ENCODE measurements at places on chromosomes 7 and 10.

GRCh38 chr10:124971276-124971675, 29.4 kb downstream of the ZRANB1 start:
- DNase-seq, result no peak

DNA sequence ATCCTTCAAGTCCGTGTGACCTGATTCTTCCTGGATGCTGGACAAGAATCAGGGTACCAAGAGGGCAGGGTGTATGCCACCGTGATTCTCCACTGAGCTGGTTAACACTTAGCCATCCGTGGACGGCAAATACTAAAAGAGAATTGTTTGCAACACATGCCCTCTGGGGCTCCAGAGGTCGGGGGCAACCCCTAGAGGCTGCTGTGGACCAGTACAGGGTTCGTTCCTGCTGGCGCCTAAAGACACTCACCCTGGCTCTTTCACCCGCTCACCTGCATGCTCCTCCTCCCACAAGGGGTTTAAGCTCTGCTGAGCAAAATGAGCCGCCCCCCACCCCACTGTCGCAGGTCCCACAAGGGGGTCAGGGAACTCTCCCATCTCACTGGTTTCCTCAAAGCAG, 148.7 kb upstream of the ITGB1 start:
- DNase-seq, result no peak

DNA sequence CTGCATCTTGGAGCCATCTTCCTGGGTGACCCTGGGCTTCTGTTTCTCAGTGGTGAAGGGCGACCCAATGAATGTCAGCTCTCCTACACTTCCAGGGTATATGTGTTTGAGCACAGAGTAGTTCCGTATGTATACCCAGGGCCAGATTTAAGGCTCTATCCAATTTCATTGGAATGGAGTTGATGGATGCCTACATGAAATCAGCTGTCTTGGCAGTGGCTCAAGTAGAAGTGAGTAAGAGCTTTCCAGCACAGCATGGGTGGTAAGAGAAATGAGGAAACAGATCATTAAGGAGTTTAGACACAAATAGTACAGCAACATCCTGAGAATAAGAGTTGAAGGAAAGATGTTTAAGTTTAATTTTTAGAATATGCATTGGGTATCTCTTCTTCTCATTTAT, 433.0 kb downstream of the PAXIP1 start:
- no peak for DNase-seq

- DNase-seq, result no peak
Observed at GRCh38 chr7:3754493-3755341, 453.7 kb downstream of the SDK1 start.

GRCh38 chr7:42469341-42469740, 232.3 kb upstream of the GLI3 start:
- no peak for DNase-seq

DNA sequence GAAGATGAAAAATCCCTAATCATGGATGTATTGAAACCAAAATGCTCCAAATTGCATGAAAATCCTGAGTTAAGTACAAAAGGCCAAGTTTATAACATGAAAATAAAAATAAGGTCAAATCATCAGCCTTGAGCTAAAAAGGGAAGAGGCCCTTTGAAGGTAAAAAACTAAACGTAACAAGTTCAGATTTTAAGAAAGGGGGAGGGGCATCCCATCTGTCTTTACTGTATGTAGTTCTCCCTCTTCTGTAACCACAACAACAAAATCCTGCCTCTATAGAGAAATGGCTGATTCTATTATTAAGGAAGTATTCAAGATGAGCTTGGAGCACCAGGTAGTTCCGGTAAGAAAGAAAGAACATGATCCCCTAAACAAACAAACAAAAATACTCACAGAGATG, 64.7 kb downstream of the TPK1 start:
- no peak for DNase-seq

DNA sequence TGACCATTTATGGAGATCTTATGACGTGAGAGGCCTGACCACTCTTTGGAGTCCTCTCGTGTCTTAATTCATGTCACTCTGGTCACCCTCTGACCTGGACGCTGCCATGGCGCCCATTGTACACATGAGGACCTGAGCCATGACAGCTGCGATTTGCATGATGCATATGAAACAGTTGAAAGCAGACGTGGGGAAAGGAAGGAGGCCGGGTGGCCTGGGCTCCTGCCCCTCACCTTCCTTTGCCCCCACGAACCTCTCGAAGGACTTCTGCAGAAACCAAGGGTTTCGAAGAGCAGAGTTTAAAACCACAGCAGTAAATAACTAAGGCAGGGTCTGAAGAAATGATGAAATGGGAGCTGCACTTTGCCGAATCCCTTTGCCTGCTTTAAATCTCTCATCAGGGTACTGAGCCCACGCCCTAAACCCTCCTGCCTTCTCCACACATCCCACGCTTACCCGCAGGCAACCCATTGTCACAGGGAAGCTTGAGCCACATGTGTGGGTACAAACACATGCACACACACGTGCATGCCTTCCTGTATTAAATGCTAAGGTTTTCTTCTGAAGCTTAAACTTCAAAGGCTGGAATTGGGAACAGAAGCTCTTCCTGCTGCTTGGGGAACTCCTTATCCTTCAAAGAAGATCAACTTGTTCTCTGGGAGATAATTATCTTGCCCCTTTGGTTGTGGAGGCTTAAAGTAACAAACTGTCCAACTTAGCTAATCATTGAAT, 11.7 kb upstream of the CALML3 start:
- DNase-seq, result no peak

GRCh38 chr7:33807779-33808482, 97.4 kb upstream of the BMPER start:
- DNase-seq, result peak; percentile 99

GRCh38 chr10:32489158-32489557, 43.2 kb downstream of the CCDC7 start:
- no peak for DNase-seq
